ENCODE measurements at places on chromosomes 5 and 9.

DNA sequence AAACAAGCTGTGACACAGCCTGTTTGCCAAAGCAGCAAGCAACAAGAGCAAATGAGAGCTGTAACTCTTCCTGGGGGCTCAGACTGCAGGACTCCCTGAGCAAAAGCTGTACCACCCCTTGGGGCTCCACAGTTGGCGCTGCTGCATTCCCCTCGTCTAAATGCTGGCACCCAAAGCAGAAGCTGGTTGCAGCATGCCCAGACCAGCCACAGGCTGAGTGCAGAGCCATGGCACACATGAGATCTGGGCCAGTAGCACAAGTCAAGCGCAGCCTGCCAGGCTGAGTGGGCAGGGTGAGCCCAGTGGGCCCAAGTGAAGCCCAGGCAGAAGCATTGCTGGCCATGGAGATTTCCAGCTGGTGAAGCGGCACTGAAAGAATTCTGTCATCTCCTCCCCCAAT lies 157.3 kb upstream of the GRAMD2B start:
- no peak for DNase-seq

GRCh38 chr5:145941448-145942130 lies 5.2 kb downstream of the SH3RF2 start:
- DNase-seq: no peak

DNA sequence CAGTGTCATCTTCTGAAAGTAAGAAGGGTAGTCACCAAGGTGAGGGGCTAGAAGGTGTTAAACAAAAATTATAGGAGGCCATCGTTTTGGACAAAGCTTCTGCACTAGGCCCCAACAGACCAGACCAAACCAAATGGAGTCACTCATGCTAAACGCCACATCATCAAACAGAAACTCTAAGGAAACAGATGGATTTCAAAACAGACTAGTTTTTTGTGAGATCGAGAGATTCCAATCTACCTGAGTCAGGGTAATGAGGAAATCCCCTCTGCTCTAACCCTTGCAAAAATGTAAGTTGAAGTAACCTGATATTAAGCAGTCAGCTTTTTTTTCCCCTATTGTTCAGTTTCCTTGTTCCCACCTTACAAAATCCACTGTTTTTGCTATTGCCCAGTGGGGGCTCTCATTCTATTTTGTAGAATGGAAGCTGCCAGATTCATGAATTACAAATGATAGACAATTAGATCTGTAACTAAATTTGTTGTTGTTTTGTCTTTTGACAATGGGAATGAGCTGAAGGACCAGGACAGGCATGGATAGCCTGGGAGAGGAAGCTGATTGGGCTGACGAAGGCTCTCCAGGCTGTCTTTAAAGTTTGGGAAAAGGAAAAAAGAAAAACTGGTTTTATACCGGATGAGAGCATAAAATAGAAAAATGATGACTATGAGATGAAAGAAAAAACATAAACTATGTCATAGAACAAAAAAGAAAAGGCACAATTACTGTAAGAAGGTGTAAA lies 94.7 kb upstream of the ADAMTSL1 start:
- DNase-seq: no peak

DNA sequence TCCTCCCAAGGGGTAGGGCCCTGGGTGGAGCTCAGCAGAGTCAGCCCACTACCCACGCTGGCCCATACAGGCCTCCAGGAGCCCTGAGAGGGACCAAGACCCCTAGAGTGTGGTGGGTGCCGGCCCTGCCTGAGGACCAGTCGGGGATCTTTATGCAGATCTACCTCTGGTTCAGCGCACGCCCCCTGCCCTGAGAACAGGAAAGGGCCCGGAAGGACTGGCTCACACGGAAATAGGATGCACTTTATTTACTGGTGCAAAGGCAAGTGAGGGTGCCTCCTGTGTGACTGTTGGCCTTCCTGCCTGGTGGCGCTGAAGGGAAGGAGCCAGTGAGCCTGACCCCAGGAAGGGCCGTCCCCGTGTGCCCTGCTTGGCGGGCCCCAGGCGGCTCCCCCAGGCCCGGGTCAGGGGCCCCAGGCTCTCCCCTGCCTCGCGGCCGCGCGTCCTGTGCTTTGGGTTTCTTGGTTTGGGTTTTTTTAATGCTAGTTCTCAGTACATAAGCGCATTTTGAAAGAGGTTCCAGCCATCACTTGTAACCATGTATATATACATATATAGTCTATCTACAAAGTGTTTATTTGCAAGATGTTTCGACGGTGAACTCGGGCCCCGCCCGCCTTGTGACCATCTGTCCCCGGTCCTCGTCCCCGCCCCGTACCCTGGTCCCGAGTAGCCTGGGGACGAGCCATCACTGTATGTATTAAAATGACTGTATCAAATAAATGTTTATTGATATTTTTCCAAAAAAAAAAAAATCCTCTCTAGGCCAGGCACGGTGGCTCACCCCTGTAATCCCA lies 76.4 kb upstream of the ROR2 start:
- no peak for DNase-seq

GRCh38 chr9:34562135-34562745 lies 27.3 kb downstream of the CNTFR start:
- DNase-seq: no peak

- DNase-seq: no peak
Measured at GRCh38 chr5:1074816-1075554, 36.9 kb downstream of the SLC12A7 start.

GRCh38 chr5:32309761-32310160 lies 3.0 kb downstream of the MTMR12 start:
- DNase-seq: no peak

GRCh38 chr5:81420039-81420667 lies 26.2 kb upstream of the ACOT12 start:
- no peak for DNase-seq

DNA sequence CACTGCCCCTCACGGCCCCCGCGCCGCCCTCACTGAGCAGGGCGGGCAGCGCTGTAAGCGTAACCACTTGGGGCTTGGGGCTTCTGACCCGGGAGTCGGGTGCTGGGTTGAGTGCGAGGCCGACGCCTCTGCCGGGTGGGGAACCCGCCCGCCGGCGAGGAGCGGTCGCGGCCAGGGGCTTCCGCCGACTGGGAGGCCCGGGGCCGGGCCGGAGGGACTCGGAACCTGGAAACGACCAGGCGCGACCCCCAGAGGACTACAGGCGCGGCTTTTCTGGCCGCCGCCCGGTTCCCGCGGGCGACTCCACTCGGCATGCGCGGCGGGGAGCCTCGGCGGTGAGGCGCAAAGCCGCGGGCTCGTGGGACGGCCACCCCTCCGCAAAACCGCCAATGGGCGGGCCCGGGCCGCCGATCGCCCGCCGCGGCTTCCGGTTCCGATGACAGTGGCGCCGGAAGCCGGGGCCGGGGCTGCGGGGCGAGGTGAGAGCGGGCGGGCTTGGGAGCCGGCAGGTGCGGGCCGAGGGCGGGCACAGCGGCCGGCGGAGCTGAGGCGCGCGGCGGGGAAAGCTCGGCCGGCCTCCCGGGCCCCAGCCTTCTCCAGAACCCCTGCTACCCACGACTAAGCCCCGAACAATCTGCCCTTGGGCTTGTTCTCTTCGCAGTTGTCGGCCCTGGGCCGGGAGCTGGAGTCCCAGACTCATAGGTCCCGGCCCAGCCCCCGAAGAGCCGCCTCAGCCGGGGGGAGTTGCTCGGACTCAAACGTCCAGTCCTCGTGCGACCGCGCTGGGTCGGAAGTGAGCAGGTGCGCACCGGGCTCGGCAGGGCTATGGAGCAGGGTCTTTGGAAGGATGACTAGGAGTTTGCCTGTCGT lies at the start of gene RMND5B:
TSS of gene RMND5B (plus strand) at position 439 of the 870 bp plus-strand sequence. CDS start 7,106 bp downstream, outside the sequence.
- peak; percentile 72 for DNase-seq

GRCh38 chr5:74015716-74016115 lies 389.7 kb downstream of the ARHGEF28 start:
- DNase-seq: no peak

- no peak for DNase-seq
Measured at GRCh38 chr5:111121926-111122325, 29.8 kb downstream of the WDR36 start.

DNA sequence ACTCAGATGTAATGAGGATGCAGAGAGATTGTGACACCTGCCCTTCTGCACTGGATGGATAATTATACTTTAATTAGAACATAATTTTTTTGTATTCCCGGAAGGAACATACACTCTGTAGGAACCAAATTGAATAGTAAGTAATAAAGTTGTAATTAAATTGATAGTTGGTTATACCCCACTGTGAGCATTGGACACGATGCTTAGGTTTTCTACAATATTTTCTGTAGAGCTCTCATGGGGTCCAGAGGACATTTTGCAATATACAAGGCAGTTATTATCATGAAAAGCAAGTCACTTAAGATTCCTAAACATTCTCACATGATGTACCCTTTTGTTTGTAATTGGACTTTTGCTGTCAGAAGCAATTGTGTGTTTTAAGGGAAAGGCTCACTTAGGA lies 63.4 kb downstream of the DIRAS2 start:
- DNase-seq: no peak

DNA sequence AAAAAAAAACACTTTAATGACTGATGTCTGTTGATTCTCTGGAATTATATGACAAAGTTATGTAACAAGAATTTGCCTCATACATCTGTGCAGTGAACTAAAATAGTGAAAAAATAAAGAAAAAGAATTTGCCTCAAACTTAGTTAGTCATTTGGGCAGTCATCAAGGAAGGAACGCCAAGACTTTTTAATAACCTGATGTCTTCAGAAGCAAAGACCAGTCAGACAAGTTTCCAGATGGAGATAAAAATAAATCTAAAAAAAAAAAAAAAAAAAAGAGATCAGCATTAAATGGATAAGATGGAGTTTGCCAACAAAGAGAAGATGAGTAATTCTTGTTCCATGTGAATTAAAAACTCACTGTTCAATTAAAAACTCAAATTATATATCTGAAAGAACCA lies 52.3 kb upstream of the JMY start:
- DNase-seq: no peak

GRCh38 chr5:58898006-58898405 lies 315.1 kb downstream of the RAB3C start:
- DNase-seq: no peak

DNA sequence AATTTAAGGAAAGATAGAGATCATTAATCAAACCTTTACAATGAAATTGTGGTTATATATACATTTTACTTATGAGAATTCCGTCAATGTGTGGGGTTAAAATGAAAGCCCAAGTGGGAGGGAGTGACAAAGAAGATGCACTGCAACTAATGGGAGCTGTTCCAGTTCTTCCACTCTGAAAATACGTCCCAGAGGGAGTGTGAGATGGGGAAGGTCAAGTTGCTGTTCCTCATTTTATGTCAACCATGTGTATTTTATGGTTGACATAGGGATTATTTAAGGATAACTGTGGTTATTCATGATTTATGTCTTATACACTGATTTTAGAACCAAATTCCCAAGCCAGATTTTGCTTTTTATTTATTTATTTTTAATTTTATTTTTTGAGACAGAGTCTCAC lies 14.2 kb upstream of the RGS3 start:
- no peak for DNase-seq

DNA sequence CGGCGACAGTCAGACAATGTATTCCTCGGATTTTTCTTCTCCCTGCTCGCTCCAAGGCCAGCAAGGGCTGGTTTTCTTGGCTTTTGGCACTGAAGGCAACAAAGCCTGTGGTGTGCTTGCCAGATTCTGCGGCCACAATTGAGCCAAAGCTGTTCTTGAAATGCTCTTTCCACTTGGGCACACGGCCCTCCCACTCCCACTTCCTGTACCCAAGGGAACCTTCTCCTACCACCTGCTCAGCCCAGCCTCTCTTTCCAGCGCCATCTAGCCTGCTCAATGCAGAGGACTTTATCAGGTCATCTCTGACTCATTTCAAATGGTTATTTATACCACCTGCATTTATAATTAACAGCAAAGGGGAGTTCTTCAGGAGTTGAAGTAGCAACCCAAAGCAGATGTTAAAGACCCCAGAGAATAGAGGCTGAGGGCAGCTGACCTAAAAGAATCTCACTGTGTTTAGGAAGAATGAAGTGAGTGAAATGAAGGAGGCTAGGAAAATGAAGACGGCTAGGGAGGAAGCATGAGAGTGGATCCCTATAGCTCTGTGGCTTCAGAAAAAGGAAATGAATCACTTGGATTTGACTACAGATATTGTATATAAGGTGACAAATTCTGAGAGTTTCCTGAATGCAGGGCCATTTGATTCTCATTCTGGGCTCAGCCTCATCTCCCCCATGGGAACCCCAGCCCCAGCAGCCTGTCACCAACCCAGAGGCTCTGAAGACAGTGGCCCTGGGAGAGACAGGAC lies 439.0 kb downstream of the ENC1 start:
- DNase-seq: no peak

GRCh38 chr5:1097381-1097987 lies 14.4 kb downstream of the SLC12A7 start:
- no peak for DNase-seq

GRCh38 chr9:136572003-136572827 lies 26.4 kb upstream of the NOTCH1 start:
- DNase-seq: no peak

DNA sequence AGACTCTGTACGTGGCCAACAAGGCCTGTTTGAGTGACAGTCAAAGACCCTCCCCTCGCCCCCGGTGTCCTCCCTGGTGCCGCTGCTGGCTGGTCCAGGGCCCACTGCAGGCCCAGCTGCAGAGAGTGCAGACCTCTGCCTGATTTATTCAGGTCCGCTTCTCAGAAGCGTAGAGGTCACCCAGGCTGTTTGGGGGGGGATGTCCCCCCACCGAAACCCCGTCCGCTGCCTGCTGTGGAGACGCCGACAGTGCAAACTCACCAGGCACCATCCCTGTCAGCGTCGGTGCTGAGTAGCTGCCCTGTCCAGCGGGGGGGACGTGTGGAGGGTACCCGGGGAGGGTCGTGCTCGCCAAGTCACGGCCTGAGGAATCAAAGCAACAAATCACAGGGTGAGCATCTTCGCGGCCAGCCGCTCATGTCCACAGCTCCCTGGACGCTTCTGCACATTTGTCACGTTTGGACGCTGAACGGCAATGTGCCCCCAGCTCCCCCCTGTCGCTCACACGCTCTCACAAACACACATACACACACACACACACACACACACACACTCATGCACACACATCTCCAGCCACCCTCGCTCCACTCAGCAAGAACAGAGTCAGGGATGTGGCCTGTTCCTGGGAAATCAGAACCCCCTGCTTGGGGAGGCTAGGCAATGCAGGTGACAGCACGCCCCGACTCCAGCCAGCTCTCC lies 152.2 kb downstream of the PAX5 start:
- no peak for DNase-seq

- DNase-seq: no peak
Measured at GRCh38 chr5:158461240-158461854, 602.4 kb upstream of the CLINT1 start.

DNA sequence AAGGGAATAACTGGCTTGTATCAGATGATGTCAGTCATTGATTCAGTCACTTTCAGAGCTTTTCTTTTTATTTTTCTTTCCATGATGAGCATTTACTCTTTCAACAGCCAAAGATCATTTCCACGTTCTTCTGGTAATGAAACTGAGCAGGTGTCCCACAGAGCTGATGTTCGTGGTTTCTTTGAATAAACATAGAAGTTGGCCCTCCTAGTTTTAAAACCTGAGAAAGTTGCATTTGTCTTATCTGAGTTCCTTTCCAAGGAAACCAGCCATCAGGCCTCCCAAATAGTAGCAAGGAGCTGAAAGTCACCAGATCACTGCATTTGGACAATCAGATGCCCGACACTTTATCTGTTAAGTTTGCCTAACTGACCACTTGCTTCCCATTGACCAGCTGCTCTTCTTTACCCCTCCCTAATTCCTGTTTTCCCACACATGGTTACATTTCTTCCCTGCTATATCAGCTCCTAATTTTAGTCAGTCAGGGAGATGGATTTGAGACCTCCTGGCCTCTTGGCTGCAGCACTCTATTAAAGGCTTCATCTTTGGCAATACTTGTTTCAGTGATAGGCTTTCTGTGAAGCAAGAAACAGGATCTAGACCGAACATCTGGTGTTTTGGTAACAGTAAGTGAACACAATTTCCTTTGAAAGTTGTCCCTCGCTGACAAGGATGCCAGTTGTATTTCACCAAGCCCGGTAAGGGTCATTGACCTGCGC lies 420.8 kb downstream of the CHSY3 start:
- no peak for DNase-seq

Measured in stimulated activated CD4-positive, alpha-beta T cell treated with anti-CD3 and anti-CD28 coated beads, Interleukin-1b, Interleukin-23, amount 100 ng/mL, for 4 hours (primary cell).